HEK293T (cell line): ENCODE measurements at places on chromosomes 13 and 19.

GRCh38 chr13:75102001-75102716 is 379.8 kb downstream of the TBC1D4 start:
- no peak for DNase-seq

- no peak for DNase-seq
Observed at GRCh38 chr19:35756377-35757230, at the start of gene HSPB6. Gene HSPB6, minus strand, starts transcription at chr19:35757029. Its CDS starts 21 bp downstream, at chr19:35757008.

GRCh38 chr13:42495751-42496150 is 78.2 kb upstream of the TNFSF11 start:
- DNase-seq = no peak

- no peak for DNase-seq
Observed at GRCh38 chr13:58667096-58667495, 1035.6 kb downstream of the PCDH17 start.

DNA sequence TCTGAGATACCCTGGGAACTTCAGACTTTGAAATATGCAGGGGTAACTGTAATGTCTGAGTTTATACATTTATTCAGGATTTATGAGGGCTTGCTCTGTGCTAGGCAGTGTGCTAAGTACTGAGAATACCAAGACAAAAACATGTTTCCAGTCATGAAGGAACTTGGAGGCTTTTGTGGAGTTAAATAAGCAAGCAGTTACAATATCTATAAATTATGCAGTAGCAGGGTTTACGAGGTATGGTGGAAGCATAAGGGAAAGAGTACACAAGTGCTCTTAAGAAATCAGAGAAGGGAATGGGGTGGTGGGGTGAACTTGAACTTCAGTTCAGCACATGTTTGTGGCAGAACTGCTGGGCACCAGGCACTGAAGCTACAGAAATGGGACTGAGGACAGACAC is 28.0 kb downstream of the MAB21L1 start:
- DNase-seq = no peak

GRCh38 chr19:3443840-3444694 is 36.3 kb downstream of the SMIM24 start:
- DNase-seq = no peak

GRCh38 chr13:80717776-80718175 is 376.9 kb upstream of the SPRY2 start:
- no peak for DNase-seq

DNA sequence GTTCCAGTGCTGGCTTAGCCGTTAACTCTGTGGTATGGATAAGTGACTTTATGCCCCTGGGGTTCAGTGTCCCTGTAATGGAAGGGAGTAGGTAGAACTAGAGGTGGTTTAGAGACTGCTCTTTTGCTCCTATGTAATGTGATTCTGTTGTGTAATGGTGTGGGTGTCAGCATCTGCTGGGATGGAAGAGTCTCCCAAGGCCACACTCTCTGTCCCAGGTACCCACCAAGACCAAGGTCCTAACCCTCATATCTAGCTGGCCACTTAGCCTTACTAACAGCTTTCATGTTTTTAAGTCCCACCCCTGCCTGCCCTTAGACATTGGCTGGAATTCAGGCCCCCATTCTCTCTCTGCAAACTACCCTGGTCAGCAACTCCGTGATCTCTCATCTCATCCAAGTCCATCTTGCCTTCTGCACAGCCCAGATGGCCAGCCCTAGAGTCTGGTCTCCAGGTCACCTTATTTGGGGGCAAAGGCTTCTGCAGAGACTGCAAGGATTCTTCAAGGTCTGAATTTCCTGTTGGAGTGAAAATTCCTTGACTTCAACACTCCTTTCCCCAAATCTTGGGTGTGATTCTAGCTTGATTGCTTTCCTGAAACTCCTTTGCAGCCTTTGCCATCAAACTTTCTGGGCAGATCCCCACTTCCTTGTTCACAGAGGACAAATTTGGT is 48.4 kb downstream of the SERP2 start:
- DNase-seq = no peak

- no peak for DNase-seq
Observed at GRCh38 chr13:52746141-52746540, 6.5 kb upstream of the CNMD start.
